ENCODE measurements at places on chromosomes 16 and 17. TPM values are rescaled to one million over a fixed set of nuclear protein-coding genes. Genes with fewer than 3 reads are reported as not detected.

Gene TEDC2
- total RNA-seq: 3.4 TPM

- no peak for DNase-seq
Observed at GRCh38 chr17:74340470-74341023, 14.5 kb downstream of the KIF19 start.

GRCh38 chr16:8867216-8867931 lies 1.4 kb downstream of the CARHSP1 start:
- no peak for DNase-seq

DNA sequence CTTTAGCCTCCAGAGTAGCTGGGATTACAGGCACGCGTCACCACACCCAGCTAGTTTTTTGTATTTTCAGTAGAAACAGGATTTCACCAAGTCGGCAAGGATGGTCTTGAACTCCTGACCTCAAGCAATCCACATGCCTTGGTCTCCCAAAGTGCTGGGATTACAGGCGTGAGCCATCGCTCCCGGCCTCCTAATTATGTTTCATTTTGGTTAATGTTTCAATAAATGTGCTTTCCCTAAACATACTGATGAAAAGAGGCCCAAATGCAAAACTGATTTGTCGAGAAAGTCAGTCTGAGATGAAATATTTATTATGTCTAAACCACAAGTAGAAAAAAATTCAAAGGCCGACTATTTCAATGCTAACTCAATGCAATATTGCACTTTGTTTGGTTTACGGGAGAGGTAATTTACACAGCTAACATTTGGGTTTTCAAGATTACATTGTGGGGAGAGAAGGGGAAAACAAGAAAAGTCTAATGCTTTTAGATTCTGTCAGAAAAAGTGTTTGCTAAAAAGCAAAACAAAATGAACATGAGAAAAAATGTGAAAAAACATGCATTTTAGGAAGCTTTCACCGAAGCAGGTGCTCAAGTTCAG lies 9.8 kb downstream of the STAT3 start:
- no peak for DNase-seq

Measured in skin of body (tissue), 3 donors.